ENCODE measurements at places on chromosomes 2 and 18.

- no peak for DNase-seq
These were observed 310.5 kb downstream of the PTPRM start for GRCh38 chr18:7877609-7878008.

- DNase-seq, result no peak
These were observed 22.9 kb upstream of the DARS1 start for GRCh38 chr2:136008205-136008865.

GRCh38 chr2:169782513-169782912 is 16.2 kb upstream of the SSB start:
- no peak for DNase-seq

DNA sequence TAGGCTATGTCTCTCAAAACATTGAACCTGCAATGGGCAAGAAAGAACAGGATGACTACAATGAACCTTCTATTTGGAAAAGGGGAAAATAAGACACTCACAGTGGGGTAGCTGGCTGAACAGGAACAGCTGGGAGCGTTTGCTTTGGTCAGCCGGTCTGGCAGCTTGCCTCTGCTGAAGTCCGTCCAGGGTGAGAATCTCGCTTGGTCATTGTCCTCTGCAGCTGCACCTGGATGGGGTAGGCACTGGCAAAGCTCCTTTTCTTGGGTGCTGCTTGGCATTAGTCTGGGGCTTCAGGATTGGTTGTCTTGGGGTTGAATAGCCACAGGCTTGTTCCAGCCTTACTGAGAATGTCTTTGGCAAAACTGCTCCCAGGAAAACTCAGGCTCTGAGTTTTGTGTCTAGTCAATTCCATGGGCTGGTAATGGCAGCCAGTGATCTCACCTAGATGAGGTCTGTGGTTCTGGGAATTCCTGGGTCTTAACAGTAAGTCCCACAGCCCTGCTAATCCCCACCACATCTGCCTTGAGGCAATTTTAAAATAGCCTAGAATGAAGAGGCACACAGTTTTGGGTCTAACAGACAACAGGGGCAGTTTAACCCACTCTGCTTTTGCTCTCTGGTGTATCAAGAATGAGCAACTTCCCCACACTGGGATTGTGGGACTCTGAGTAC is 13.4 kb downstream of the NEDD4L start:
- no peak for DNase-seq

GRCh38 chr2:39724828-39725144 is 54.3 kb downstream of the THUMPD2 start:
- DNase-seq, result no peak

DNA sequence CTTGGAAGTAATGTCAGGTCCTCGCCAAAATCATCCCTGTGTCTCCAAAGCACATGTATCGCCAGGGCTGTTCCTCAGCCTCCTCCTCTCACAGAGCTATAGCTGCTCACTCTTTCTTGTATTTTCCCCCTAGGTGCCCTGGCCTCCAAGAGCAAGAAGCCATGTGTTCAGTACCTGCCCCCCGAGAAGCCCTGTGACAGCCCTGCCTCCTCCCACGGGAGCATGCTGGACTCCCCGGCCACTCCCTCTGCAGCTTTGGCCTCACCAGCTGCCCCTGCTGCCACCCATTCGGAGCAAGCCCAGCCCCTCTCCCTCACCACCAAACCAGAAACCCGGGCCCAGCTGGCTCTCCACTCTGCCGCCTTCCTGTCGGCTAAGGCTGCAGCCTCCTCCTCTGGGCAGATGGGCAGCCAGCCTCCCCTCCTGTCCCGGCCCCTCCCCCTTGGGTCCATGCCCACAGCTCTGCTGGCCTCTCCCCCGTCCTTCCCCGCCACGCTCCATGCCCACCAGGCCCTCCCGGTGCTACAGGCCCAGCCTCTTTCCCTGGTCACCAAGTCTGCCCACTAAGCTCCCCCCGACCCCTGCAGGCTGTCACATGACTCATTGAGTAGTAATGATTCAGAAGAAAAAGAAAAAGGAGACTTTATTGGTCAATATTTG is 18.8 kb downstream of the TGOLN2 start:
- DNase-seq, result peak; percentile 47

DNA sequence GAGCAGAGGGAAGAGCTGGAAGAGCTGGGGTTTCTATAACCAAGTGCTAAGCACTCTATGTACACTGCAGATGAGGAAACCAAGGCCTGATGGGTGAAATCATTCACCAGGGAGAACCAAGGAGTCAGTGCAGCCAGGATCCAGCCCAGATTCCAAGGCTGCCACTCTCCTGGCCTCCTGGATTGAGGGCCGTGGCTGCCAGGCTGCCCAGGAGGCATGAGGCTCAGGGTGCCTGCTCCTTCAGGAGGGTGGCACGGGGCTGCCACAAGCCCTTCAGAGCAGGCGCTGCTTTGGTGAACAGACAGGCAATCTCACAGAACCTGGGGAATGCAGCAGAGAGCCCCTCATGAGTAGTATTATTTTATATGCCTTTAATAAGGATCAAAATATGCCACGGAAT is 293.7 kb upstream of the HDAC4 start:
- DNase-seq, result no peak

DNA sequence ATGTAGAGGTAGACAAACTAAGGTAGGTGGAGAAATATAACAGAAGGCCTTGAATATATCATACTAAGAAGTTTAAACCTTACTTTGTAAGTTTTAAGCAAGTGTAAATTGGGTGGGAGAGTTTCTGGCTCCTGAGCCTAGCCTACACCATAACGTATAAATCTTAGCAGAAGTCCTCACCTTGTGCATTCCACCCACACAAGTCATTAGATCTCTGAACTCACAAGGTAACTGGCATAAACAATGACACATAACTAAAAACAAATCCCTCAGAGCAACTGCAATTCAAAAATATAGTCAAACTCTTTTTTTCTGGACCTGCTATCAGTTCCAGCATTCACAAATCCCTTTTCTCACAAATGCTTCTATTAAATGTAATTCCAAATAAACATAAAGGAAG is 9.4 kb downstream of the REV1 start:
- DNase-seq, result no peak
